ENCODE measurements at places on chromosomes 1 and 21. TPM values are rescaled to one million over a fixed set of nuclear protein-coding genes. Genes with fewer than 3 reads are reported as not detected.

DNA sequence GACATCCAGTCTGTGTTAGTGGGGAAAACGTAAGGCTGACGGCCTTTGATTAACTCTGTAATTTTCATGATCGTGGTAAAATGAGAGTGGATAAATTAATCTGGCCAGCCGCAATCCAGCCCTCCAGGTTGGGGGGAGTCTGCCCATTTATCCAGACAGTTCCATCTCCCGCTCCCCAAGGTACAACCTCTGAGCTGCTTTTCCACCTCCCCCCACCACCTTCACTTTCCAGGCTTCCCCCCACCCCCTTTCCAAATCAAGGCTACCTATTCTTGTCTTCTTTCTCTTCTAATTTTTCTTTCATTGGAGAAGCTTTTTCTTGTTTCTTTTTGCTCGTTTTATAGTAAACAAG lies 6.0 kb downstream of the MIER1 start:
- H3K4me1 ChIP-seq, result peaks cover 54% of the 10 kb centered on the region
- no peaks in the 10 kb centered on the region for H3K27me3 ChIP-seq
- peak overlapping the region; percentile 93 for H3K27ac ChIP-seq
- H3K36me3 ChIP-seq, result no peaks in the 10 kb centered on the region
- H3K4me3 ChIP-seq, result peak overlapping the region; percentile 97

- H3K4me3 ChIP-seq, result no peak overlapping the region
- no peaks in the 10 kb centered on the region for H3K36me3 ChIP-seq
- peak; percentile 0 for DNase-seq
- no peaks in the 10 kb centered on the region for H3K27me3 ChIP-seq
These were observed 49.1 kb downstream of the WNT9A start for GRCh38 chr1:227898502-227899140.

DNA sequence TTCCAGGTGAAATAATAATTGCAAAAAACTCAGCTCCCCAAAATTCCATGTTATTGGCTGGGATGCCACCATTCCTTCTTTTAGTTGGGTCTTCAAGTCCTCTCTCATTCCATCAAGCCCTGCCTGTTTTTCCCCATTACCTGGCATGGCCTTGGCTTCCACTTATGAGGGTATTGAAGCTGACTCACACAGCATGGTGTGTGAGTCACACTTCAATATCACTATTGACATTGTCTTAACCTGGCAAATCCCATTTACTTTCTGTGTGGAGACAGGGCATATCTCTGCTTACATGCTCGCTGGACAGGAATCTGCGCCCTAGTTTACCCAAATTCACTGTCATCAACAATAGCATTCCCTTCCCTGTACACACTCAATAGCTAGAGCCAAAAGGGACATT lies 1806.8 kb downstream of the BRINP3 start:
- H3K4me3 ChIP-seq, result no peak overlapping the region
- H3K27ac ChIP-seq, result no peak overlapping the region
- no peaks in the 10 kb centered on the region for H3K36me3 ChIP-seq

DNA sequence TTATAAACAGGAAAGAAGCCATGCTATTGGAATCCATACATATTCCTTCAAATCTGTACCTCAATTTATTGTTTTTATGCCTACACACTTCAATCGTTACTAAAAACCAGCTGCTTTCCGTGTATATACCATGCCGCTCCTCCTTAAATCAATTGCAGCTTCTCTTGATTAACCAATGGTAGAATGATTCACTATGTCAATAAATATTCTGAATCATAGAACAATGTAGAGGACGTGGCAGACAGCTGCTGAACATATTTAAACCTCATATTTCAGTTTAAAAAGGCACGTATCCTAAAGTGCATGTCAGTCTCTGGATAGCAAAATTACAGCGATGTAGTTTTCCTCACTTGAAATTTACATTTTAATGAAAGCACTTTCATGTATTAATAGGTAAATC lies 100.4 kb downstream of the MRPL39 start:
- H3K27ac ChIP-seq, result no peak overlapping the region
- no peak overlapping the region for H3K4me3 ChIP-seq
- H3K27me3 ChIP-seq, result no peaks in the 10 kb centered on the region
- H3K4me1 ChIP-seq, result no peaks in the 10 kb centered on the region
- no peak for DNase-seq

DNA sequence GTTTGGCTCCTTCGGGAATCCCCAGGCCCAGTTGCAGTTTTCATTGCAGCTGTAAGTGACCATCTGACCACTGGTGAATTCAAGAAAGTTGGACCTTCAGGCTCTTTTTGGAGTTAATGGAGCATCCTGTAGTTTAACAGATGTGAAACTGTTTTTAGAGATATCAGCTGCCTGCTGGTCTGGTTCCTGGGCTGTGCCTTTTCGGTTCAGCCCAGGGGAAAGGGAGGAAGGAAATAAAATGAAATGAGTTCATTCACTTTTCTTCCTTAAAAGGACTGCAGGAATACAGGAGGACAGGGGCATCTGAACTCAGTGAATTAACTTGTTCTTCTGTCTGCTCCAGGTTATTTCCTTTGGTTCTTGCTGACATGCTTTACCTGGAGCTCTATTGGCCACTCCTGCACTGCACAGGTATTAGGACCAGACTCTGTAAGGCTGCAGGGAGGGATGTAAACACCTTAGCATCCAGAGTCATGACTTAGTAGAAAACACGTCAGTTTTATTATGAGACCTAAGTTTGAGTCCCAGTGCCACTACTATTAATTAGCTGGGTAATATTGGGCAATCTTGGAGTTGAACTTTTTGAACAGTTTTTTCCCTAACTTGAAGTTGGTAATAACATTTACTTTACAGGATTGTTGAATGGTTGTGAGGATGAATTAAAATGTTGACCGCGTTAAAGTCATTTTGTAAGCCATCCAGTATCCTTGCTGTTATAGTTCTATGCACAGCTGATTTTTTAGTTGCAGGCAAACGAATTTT lies 83.6 kb downstream of the LRRC8D start:
- peaks cover 15% of the 10 kb centered on the region for H3K4me1 ChIP-seq
- H3K4me3 ChIP-seq, result no peak overlapping the region
- no peaks in the 10 kb centered on the region for H3K36me3 ChIP-seq
- H3K27ac ChIP-seq, result no peak overlapping the region
- H3K27me3 ChIP-seq, result no peaks in the 10 kb centered on the region

DNA sequence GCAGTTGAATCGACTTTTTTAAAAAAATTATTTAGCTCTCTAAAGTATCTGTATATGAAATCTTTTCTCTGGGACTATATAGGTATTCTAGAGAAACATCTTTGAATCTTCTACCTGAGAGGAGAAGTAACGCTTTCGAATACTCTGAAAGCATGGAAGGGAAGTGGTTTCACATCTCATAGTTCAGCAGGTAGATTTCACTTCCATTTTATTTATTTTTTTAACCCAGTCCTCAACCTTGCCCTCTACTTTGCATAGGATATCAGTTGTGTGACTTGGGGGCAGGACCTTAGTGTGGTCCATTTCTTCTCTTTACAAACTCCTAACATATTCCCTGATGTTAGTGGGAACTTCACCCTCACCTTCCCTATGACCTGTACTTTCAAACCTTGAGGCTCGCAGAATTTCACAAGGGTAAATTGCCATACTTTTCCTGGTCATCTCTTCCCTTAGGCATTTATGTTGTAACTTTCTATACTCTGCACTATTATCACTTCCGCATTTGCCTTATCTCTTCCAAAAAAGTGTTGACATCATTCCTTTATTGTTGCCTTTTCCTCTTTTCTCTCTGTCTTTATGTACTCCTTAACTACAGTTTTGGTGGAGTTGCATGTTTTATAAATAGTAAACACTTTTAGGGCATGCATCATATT lies 1208.5 kb upstream of the ADGRL4 start:
- no peaks in the 10 kb centered on the region for H3K36me3 ChIP-seq
- no peaks in the 10 kb centered on the region for H3K27me3 ChIP-seq
- no peak for DNase-seq
- H3K4me3 ChIP-seq, result no peak overlapping the region
- H3K4me1 ChIP-seq, result no peaks in the 10 kb centered on the region

- H3K4me3 ChIP-seq, result no peak overlapping the region
- H3K27ac ChIP-seq, result no peak overlapping the region
- no peak for DNase-seq
- H3K4me1 ChIP-seq, result peaks cover 15% of the 10 kb centered on the region
- no peaks in the 10 kb centered on the region for H3K36me3 ChIP-seq
- H3K27me3 ChIP-seq, result no peaks in the 10 kb centered on the region
These were observed 23.3 kb upstream of the S100A7 start for GRCh38 chr1:153483776-153484175.

DNA sequence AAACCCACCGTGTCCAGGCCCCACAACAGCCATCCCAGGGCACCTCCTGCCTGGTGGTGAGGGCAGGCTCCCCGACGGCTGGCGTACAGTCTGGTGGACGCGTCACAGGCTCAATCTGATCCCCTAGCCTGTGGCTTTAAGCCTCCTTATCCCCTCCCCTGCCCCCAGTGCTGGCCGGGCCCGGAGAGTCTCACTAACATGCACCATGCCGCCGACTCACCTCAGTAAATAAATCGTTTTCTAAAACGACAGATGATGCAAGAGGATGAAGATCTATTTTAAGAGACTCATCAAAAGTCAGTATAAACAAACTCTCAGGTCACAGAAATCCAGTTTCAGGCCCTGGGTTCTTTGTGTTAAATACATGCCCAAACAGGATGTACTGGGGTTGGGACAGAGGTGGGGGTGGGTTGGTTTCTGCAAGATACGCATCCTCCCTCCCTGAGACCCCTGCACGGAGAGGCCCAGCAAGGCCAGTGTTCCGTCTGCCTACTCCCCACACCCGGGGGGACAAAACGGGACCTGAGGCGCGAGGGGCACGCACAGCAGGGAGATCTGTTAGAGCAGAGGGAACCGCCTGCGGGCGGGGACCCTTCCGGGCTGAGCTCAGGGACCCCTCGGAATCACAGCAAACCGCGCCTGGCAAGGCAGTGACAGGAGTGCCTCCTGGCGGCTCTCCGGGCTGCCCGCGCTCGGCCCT lies 3.1 kb downstream of the PANK4 start:
- H3K4me1 ChIP-seq, result peaks cover 30% of the 10 kb centered on the region
- H3K36me3 ChIP-seq, result peaks cover 32% of the 10 kb centered on the region
- H3K4me3 ChIP-seq, result no peak overlapping the region
- H3K27me3 ChIP-seq, result no peaks in the 10 kb centered on the region

GRCh38 chr1:205480349-205480985 lies 24.0 kb upstream of the CDK18 start:
- H3K4me1 ChIP-seq, result peaks cover 10% of the 10 kb centered on the region
- DNase-seq, result no peak
- no peak overlapping the region for H3K4me3 ChIP-seq
- H3K27ac ChIP-seq, result no peak overlapping the region
- H3K27me3 ChIP-seq, result peaks cover 3% of the 10 kb centered on the region

DNA sequence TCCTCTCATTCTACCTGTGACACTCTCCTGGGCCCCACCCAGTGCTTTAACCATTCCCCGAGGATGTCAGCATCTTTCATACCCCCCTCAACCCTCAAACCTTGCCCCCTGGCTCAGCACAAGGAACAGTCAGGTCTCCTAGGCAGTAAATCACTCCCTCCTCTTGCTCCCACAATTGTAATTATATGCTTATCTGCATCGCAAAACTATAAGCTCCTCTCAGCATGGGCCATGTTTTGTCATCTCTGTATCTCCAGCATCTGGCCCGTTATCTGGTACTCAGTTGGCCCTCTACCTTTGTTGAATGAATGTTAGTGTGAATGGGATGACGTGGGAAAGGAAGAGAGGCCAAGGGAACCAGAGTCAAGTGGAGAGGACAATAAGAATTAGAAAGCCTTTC lies 2.8 kb upstream of the ELOVL1 start:
- DNase-seq, result no peak
- peaks cover 15% of the 10 kb centered on the region for H3K4me1 ChIP-seq

GRCh38 chr1:78388275-78388674 lies 102.5 kb upstream of the PTGFR start:
- no peak overlapping the region for H3K27ac ChIP-seq
- no peak for DNase-seq
- H3K36me3 ChIP-seq, result no peaks in the 10 kb centered on the region
- H3K4me1 ChIP-seq, result no peaks in the 10 kb centered on the region
- no peaks in the 10 kb centered on the region for H3K27me3 ChIP-seq

- H3K27me3 ChIP-seq, result no peaks in the 10 kb centered on the region
- no peaks in the 10 kb centered on the region for H3K36me3 ChIP-seq
- DNase-seq, result no peak
- H3K4me3 ChIP-seq, result no peak overlapping the region
These were observed 69.2 kb upstream of the AJAP1 start for GRCh38 chr1:4585216-4585615.

DNA sequence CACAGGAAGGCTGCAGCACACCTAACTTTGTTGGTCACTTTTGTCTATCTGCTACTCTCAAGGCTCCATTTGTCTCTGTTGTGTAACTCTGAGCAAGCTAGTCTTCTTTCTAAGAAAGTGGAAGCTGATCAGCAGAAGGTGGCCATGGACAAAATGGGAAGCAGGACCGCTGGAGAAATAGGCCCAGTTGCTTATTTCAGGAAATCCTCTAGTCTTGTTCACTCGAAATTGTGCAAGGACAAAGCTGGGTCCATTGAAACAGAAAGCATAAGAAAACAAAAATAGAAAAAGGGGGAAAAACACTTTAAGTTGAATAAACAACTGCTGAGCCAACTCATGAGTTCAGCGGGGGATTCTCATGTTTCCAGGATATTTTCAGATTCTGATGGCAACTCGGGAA lies 150.1 kb downstream of the PBX1 start:
- no peak overlapping the region for H3K4me3 ChIP-seq
- H3K27ac ChIP-seq, result no peak overlapping the region
- no peaks in the 10 kb centered on the region for H3K27me3 ChIP-seq
- H3K4me1 ChIP-seq, result peaks cover 67% of the 10 kb centered on the region

GRCh38 chr1:11784993-11785769 lies 20.6 kb downstream of the MTHFR start:
- peak overlapping the region; percentile 56 for H3K4me3 ChIP-seq
- H3K4me1 ChIP-seq, result peaks cover 34% of the 10 kb centered on the region
- H3K27me3 ChIP-seq, result no peaks in the 10 kb centered on the region
- no peak for DNase-seq
- peaks cover 2% of the 10 kb centered on the region for H3K36me3 ChIP-seq

DNA sequence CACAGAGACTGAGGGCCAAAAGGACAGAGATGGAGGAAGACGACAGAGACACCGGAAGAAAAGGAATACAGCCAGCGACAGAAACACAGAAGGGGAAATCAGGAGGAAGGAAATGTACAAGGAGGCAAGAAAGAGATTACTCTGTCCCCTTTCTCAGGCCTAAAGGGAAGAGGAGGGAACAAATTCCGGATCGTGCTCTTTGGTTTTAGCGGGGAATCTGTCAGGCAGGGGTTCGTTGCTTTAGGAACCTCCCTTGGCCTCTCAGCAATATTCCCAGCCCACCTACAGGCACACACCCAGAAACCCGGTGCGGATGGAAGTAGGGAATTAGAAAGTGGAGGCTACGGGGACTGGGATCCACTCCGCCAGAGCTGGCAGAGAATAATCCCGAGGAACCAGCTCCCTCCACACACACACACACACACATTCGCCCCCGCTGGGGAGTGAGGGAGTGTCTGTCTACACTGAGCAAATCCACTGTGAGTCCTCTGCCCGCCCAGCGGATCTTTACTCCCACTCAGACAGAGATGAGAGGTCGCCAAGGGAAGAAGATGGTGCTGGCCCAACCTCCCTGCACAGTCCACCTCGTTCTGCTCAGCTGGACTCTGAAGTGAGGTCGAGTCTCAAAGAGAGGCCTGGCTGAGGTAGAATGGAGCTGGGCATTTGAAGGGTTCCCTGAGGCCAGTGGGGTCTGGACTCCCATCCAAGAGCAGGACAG lies 5.7 kb downstream of the TAL1 start:
- peaks cover 31% of the 10 kb centered on the region for H3K27me3 ChIP-seq
- peaks cover 14% of the 10 kb centered on the region for H3K4me1 ChIP-seq
- no peak overlapping the region for H3K27ac ChIP-seq
- DNase-seq, result no peak
- H3K4me3 ChIP-seq, result peak overlapping the region; percentile 65
- H3K36me3 ChIP-seq, result no peaks in the 10 kb centered on the region

Gene CBR1
- total RNA-seq, result 186 TPM

Gene ECE1
- 103 TPM for total RNA-seq

Gene ATPAF1
- 55.6 TPM for total RNA-seq

Gene TSHB
- not detected for total RNA-seq

Gene TMEM82
- not detected for total RNA-seq

Gene CD247
- 8.5 TPM for total RNA-seq

Gene AGT
- 69.1 TPM for total RNA-seq

Gene ADAR
- total RNA-seq, result 86.1 TPM

Gene SLC39A1
- 102 TPM for total RNA-seq

Measured in thoracic aorta (tissue), 2 donors.